ENCODE measurements at places on chromosomes 16 and 17.

DNA sequence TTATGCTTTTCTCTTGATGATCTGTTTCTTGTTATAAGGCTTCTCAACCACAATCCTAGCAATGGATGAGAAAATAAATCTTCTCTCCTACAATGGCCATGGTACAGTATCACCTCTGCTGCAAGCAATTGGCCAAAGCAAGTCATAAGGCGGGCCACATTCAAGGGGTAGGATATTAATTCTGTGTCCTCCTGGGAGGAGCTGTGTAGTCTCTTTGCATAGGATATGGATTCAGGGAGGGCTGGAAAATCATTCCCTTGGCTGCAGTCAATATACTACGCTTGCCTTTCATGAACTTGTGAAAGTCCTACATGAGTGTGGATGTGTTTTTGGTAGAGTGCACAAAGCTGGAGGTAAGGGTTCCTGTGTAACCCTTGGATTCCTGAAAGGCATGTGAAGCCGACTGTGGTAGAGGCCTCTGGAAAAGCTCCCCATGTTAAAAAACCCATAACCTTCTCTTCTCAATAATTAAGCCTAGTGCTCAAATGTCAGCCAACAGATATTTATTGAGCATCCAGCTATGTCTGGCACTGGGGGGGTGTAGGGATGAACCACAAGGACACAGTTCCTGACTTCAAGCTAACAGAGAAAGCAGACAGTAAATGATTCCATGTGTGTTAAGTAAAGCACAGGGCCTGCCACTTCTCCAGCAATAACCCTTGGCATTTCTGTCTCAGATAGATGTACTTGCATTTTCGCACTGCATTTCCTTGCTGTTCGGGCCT, 147.6 kb upstream of the HS3ST3A1 start:
- no peak for DNase-seq

DNA sequence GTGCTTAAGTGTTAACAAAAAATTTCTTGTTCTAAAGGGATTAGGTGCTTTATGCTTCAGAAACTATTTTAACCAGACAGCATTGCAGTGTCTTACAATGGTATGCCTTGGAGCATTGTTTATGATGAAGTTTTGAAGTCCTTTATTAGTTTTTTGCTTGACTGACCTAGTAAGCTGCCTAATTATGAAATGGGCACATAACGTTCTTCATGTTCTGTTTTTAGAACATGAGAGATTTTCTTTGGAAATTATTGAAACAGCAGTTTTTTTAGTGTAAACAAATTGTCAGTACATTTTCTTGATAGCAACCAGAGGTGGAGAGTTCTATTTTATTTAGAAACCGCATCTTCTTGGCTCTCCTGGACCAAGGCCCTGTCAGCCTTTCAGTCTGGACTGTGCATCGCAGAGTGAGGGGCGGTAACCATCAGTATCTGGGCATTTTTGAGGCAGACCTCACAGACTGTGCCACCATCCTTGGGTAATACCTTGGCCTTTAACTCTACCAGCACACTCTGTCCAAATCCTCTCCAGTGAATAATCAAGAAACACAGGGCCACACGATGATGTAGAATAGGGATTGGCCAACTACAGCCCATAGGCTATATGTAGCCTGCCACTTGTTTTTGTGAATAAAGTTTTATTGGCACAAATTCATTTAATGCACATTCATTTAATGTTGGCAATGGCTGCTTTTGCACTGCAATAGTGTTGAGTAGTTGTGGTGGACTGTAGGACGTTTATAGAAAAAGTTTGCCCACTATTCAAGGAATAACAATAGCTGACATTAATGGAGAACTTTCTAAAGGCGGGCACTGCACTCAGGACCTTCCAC, 81.1 kb downstream of the VPS35L start:
- no peak for DNase-seq

GRCh38 chr16:57915811-57916488, 55.0 kb downstream of the CNGB1 start:
- no peak for DNase-seq

GRCh38 chr17:64212122-64212521, 50.9 kb downstream of the TEX2 start:
- peak; percentile 37 for DNase-seq

- no peak for DNase-seq
Observed at GRCh38 chr16:88893127-88893968, 26.9 kb upstream of the PABPN1L start.

DNA sequence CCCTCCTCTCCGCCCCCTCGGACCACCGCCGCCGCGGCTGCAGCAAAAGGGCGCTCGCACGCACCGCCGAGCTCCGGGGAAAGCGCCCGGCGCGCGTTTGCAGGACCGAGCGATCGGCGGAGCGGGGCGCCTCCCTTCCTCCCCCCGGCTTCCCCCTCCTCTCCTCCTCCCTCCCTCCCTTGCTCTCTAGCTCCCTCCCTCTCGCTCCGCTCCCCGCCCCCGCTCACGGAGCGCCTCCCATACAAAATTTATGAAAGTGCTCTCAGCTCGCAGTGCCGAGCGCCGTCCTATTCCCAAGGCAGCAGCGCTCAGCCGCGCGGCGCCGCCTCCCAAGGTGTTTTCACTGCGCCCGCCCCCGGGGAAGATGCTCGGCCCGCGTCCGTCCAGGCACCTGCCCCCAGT, at the start of gene RTN4RL1:
Gene RTN4RL1, minus strand, starts transcription at position 115 of the 402 bp plus-strand sequence. CDS start 469 bp downstream, outside the sequence.
- DNase-seq, result no peak

All from brain microvascular endothelial cell (primary cell).